CD8-positive, alpha-beta memory T cell (primary cell): ENCODE measurements at places on chromosomes 1 and 21.

DNA sequence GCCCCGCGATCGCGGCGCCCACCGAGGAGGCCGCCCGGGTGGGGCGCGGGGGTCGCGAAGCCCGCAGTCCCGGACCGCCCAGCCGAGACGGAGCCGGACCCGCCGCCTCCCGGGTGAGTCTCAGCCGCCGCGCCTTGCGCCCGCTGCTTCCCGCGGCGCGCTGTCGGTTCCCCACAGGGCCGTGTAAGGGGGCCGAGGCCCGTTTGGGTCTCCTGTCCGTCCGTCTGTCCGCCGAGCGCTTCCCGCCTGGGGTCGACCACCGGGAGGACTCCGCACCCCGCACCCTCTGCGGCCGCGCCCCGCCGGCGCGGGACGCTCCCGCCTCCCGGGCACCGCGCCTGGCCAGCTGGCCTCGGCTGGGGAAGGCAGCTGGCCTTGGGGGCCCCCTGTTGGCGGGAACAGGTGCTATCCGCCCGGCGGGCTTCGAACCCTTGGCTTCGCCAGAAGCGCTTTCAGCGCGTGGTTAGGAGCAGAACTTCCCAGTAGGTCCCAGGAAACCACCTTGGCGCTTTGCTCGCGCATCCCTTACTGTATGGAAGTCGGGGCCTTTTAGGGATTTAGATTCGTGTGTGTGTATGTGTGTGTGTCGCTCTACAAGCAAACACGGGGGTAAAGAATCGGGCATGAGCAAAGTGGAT is 414 bp downstream of the TMEM51 start:
- no peak for DNase-seq

- DNase-seq = no peak
Observed at GRCh38 chr1:218536296-218536986, 191.3 kb downstream of the TGFB2 start.

DNA sequence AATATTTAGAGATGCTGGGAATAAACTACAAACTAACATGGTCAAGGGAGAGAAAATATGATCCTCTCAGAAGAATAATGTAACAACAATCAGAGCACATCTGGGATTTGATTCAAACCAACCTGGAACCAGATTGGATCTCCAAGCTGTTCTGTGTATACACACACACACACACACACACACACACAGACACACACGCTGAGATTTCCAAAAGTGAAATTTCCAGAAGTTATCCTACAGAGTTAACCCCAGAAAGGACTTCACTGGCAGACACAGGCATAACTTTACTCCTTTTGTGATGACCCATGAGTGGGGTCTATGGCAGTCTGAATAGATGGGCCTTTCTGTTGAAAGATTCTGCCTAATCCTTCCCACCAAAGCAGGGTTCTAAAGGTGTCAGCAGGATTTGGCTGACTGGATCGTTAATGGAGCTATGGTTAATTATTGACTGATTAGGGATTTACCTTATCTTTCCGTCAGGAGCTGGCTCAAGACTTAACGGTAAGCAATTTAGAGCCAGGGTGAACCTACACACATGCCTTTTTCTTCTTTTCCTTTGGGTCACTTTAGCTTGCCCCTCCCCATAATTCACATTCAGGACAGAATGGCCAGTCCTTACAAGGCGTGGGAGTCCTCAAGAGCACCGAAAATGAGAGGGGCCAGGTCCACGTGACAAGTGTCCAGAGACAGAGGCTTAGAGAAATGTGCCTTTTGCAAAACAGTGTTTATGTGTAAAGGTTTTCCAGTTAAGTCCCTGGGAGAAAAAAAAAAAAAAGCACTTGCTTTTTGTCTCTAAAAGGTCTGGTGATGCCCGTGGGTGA is 10.9 kb upstream of the PROX1 start:
- no peak for DNase-seq

- DNase-seq = no peak
Observed at GRCh38 chr1:166836733-166837132, 2.5 kb upstream of the POGK start.

- no peak for DNase-seq
Observed at GRCh38 chr1:18805925-18806849, 53.3 kb downstream of the TAS1R2 start.

DNA sequence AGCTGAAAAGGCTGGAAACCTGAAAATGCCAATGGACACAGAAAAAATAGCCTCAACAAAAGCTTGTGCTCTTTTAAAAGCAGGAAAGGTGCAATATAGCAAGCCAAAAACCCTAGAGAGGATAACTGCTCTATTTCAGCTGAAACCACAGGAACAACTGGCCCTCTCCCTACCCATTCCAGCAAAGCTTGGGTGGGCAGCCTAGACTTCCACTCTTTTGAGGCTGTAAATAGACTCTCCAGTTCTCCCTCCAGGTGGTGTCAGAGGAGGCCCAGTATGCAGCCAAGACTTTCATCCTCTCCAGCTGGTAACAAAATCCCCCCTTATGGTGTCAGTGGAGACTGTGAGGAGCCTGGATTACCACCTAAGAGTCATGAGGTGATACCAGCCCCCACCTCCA is 206.9 kb upstream of the PLD5 start:
- no peak for DNase-seq

GRCh38 chr1:109817881-109818270 is 54.2 kb upstream of the EPS8L3 start:
- no peak for DNase-seq
